ENCODE measurements at places on chromosomes 11 and 22.

DNA sequence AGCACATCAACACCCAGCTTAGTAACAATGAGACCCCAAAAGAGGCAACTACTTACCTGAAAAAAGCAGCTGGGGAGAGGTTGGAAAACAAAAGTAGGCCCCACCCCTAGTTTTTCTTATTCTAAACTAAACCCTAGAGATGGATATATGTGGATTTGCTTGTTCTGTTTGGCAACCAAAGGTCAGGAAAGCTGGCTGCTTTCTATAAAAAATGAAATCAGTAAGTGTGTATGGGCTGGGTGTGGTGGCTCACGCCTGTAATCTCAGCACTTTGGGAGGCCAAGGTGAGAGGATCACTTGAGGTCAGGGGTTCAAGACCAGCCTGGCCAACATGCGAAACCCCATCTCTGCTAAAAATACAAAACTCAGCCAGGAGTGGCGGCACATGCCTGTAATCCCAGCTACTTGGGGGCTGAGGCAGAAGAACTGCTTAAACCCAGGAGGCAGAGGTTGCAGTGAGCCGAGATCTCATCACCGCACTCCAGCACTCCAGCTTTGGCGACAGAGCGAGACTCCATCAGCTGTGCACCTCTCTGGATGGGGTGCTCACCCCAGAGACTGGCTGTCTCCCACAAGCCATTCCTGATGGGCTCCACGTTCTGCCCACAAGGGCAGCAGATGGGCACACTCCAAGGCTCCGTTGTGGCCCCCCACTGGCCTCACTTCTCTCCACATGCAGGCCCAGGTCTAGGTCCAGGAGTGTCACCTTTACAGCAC, 30.0 kb downstream of the PACSIN2 start:
- no peak for DNase-seq

- no peak for DNase-seq
These were observed 40.2 kb downstream of the MICAL3 start for GRCh38 chr22:17984114-17984513.

DNA sequence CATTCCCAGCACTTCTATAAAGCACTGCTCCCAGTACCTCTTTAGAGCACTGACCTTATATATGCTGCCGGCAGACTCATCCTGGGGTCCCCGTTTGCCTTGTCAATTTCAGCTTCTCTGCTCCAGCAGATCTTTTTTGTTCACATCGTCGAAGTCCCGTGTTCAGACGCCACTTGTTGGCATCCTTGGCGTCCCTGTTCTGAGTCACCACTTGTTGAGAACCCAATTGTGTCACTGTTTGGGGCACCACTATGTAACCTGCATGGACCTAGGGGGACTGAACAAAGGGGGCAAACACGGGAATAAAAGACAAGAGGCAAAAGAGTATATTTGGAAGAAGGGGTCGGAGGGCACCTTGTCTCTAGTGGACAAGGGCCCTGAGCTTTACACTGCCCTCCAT, 25.5 kb downstream of the OR10A6 start:
- no peak for DNase-seq

DNA sequence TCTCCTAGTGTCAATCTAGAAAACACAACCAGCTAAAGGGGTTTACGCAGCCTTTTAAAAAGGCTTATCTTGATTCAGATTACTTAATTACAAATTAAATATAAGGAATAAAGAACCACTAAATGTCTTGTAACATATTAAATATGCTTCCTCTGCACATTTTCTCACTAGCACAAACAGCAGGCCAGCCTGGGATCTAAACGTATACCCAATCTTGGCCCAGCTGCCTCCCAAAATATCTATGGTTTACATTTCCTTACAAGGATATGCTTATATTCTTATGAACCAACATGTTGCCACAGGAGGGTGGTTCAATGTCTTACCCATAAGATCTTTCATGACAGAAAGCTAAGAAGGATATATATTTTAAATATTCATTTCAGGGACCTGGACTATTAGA, 7.7 kb downstream of the LGR4 start:
- no peak for DNase-seq

DNA sequence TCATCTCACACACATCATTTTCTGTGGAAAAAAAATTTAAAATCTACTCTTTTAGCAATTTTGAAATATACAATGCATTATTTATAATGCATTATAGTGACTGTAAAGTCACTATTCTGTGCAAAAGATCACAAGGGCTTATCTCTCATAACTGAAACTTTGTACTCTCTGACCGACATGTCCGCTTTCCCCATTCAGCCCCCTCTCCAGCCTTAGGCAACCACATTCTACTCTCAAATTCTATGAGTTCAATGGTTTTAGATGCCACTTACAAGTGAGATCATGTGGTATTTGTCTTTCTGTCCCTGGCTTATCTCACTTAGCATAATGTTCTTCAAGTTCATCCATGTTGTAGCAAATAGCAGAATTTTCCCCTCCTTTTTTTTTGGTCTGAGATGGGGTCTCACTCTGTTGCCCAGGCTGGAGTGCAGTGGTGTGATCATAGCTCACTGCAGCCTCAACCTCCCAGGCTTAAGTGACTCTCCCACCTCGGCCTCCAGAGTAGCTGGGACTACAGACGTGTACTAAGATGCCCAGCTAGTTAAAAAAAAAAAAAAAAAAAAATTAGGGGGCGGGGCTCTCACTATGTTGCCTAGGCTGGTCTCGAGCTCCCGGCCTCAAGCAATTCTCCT, 44.5 kb downstream of the SYN3 start:
- DNase-seq, result no peak

DNA sequence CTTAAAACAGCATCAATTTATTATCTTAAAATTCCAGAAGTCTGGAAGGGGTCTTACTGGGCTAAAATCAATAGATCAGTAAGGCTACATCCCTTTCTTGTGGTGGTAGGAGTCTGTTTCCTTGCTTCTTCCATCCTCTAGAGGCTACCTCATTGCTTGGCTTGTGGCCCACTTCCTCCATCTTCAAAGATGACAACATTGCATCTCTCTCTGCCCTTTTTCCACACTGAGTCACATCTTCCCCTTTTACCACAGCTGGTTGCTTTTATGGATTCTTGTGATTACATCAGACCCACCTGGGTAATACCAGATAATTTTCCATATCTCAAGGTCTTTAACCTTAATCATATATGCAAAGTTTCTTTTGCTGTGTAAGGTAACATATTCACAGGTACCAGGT, 60.9 kb downstream of the GRIA4 start:
- DNase-seq, result no peak

DNA sequence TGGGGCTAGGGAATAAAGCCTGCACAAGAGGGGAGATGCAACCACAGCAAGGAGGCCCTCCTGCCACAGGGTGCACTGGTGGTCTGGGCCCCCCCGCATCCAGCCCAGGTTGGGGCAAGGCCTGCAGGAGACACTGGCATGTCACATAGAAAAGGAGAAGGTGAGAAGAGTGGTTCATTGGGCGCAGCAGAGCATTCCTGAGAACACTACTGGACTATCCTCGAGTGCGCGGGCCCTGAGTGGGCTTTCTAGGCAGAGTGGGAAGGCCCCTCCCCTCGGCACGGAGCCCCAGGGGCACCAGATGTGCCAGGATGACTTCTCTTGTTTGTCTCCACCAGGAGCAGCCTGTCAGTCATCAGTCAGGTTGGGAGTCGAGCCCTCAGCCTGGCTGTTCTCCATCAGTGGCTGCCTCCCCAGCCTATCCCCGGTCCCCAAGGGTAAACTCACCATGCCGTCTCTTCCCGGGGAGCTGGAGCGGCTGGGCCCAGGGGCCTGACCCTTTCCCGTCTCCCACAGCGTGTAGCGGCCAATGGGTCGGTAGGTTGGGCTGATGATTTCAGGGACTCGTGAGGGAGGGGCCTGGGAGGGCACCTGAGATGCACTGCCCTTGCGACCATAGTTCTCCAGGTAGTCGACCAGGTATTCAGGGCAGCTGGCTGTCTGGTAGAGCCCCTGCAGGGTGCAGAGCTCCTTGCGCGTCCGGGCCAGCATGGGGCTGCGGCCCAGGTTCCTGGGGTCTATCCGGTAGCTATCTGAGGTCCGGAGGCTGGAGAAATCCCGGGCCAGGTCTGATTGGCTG, 9.0 kb downstream of the USP2 start:
- DNase-seq, result no peak

DNA sequence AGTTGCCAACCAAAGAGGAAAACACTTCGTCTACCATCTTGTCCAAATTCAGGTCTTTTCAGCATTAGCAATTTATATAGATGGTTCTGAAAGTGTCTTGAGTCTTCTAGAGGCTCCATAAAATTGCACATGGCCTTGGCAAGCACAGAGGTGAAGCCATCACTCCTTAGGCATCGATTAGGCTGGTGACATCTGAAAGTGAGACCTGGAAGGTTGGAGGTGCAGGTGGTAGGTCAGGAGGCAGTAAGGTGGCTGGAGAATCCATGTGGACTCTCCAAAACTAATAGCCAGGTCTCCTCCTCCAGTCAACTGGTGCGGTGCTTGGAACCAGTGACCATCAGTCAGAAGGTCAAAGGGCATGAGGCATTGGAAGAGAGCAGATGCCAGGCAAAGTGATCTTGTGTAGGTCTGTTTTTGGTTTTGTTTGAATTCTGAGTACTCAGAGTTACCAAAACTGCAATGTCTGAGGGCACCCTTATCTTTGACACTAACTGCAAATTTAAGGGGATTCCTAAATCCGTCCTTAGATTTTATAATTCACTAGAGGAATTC, 6.6 kb upstream of the APOL2 start:
- no peak for DNase-seq

DNA sequence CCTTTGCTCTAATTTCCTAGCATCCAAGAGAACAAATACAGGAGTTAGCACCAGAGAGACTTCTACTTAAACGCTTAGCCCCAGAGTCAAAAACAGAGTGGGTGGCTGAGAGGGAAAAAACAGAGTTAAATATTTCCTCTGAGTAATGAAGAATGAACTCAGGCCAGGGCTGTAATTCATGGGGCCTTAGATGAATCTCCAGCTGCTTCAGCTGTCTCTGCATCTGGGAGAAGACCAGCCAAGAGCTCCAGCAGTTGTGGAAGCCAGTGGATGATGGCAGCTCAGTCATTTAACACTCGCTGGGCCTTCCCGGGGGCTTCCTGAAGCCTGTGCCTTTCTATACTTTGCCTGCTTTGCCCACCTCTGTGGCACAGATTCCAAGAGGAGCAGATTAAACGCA, 5.7 kb upstream of the ADAMTS15 start:
- DNase-seq, result no peak

DNA sequence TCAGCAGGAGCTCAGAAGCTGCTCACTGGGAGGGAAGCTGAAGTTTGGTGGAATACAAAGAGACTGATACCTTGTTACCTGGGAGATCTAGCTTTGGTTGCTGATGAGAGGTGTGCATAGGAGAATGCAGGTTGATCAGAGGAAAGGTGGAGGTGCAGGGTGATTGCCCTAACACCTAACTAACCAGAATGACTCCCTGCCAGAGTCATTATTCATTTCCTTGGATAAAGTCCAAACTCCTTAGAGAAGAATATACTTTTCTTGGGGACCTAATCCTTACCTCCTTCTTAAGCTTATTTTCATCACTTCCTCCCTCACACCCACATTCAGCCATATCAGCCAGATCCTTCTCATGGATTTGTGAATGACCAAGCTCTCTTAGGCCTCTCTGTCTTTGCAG, 814.2 kb upstream of the TENM4 start:
- DNase-seq, result no peak

DNA sequence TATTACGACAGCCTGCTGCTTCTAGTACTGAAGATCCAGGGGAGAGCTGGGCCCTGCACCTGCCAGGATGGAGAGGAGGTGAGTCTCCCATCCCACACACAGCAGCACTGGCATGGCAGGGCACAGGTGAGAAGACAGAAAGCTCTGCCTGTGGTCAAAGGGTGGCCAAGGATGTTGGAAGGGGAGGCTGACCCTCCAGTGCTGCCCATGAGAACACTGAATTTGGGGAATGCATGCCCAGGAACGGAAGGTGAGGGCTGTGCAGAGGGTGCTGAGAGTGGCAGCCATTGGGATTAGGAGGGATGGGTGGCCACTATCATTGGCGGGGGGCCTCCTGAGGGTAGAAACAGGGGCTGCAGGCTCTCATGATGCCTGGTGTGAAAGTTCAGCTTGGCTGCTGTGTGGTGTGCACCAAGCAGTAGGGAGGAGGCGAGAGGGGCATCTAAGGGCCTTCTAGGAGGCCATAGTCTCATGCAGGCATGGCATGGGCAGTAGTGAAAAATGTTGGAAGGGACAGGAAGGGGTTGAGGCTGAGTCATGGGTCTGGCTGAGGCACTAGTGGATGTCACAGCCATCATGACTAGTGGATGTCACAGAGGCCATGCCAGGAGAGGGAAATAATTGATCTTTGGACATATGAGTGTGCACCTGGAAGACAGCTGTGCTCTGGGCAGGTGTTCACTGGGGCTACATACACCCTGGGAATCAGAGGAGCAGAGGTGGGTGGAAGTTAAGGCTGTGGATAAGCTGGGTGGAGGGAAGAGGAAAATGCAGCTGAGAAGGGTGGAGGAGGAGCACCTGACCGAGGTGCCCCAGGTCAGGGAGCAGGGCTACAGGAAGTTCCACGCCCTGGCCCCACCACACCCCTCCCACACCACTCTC, 2.5 kb upstream of the LRRC74B start:
- no peak for DNase-seq

GRCh38 chr22:50481045-50481439, 301 bp upstream of the ADM2 start:
- DNase-seq, result no peak

- no peak for DNase-seq
These were observed 27.9 kb downstream of the ADAMTS15 start for GRCh38 chr11:130476200-130476921.

- no peak for DNase-seq
These were observed 31.0 kb downstream of the FBLN1 start for GRCh38 chr22:45533703-45534102.

GRCh38 chr22:44331881-44332714, 19.3 kb upstream of the SHISAL1 start:
- DNase-seq, result no peak

- DNase-seq, result no peak
These were observed 69.2 kb downstream of the RAB30 start for GRCh38 chr11:83002522-83002921.

DNA sequence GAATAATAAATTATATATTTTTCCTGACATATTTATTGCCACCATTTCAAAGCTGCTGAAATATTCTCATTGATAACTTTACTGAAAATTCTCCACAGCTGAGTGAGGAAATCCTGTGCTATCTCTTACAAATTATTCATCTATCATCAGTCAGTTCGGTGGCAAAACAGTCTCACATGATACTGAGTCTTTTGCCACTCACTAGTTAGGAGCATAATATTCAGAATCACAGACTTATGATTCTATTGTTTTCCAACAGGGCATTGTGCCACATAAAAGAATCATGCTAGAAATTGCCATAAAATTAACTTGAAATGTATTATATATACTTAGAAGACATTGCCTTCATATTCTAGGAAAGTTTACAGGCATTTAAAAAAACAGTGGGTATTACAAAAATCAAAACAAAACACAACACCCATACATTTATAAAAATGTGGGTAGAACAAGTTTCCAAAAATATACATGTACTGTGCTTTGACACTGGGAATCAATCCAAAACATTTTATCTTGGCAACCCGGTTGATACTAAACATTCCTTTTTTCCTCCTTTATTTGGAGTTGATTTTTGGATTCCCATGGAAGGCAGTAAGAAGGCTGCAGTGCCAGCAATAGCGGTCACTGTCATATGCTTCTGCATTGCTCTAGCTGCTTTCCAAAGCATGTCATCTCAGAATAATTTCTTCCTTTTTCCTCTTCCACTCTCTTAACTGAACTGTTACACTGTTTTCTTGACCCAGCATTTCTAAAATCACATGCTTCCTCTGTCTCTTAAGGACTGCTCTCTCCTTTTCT, 42.5 kb downstream of the ATG16L2 start:
- no peak for DNase-seq
